SK-N-DZ (cell line): ENCODE measurements at places on chromosomes 4 and X.
A peak's percentile ranks its signal among the peaks of the same experiment; 100 is the strongest.

- DNase-seq: no peak
Measured at GRCh38 chr4:135098061-135098460, 896.5 kb upstream of the PABPC4L start.

GRCh38 chr4:27318740-27319139 lies 458.1 kb downstream of the STIM2 start:
- DNase-seq: peak; percentile 27

DNA sequence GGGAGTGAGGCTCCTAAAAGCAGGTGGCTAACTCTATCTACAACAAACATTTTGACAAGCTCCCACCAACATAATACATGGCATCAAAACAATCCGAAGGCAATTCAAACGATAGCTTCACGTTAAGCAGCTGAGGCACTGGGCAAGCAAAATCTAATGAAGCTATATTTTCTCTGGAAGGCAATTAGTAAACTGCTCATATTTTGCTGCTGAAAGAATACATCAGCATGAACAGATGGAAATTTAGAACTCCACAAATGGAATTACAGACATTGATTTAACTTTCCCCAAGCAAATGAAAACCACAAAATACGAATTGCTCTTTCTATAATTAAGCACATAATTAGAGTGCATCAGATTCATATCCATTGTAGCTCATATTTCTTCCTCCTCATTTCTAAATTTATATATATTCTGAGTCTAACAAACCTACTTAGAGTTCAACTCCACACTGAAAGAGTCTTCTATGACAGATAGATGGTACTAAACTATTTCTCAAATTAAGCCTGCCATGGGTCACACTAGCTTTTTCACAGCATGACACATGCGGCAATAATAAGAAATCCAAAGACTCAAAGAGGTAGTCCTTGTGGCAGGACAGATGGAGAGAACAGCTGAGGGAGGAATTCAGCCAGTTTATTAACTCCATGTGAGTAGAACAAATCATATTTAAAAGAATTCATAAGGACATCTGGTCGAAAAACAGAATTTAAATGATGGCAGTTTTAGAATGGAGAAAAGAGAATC lies 305.4 kb downstream of the MAPK10 start:
- DNase-seq: peak; percentile 7

GRCh38 chr4:156971165-156971675 lies 379 bp downstream of the PDGFC start:
- DNase-seq: no peak
